ENCODE measurements at places on chromosomes 6 and 20.

DNA sequence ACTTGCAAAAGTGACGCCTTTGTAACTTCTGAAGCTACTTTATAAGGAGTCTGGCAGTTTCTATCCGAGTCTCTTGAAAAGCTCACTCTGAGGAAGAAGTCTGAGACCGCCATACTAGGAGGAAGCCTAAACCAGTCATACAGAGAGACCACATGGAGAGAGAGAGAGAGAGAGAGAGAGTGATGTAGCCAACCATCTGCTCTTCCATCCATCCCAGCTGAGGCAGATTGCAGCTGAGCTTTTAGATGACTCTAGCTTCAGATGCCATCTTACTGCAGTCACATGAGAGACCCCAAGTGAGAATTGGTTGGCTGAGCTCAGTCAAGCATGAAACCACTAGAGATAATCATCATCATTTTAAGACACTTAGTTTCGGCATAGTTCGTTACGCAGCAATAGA lies 15.0 kb upstream of the DTNBP1 start:
- DNase-seq = no peak

DNA sequence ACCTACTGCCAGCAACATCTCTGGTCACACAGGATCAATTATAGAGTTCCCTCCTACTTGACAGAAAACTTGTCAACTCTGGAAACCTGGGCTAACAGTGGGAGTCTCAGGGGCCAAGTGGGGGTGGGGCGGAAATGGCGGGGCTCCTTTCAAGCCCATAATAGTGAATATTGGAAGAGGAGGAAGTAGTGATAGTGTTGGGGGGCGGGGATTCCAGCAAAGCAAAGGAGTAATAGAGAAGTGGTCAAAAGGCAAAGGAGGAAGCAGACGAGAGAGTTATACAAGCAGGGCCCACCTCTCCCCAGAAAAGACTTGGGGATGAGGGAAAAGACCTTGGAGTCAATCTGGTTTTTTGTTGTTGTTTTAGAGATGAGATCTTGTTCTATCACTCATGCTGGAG lies 2.1 kb downstream of the DEF6 start:
- DNase-seq = no peak

- no peak for DNase-seq
These were observed 14.6 kb downstream of the TJAP1 start for GRCh38 chr6:43491750-43492661.

- DNase-seq = no peak
These were observed 52.2 kb downstream of the JARID2 start for GRCh38 chr6:15297895-15298590.

DNA sequence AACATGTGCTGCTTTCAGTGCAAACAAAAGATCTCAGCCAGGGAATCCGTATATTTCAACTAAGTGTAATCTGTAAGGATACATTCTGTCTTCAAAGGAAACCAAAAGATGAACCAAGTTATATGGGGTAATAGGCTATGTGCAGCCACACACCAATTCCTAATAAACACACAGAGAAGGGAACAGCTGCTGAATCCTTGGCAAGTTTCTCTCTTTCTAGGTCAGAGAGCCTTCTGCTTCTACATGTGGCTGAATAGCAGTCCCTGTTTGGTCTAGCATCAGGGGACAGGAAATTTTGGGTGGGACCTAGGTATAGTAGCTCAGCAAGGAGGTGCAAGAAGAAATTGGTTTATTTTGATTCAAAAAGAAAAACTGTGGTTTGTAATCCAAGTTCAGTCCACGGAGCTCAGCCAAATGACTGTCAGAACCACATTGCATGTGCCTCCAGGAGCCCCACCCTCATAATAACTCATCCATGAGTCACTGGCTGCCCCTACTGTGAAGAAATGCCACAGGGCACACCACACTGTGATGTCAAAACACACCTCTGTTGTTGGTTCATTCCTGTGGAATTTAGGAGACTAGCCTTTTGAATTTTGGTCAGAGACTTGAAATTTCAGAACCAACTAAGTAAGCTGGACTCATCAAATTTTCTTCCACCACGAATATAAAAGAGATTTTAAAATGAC lies 21.1 kb downstream of the SPTLC3 start:
- DNase-seq = peak; percentile 55

DNA sequence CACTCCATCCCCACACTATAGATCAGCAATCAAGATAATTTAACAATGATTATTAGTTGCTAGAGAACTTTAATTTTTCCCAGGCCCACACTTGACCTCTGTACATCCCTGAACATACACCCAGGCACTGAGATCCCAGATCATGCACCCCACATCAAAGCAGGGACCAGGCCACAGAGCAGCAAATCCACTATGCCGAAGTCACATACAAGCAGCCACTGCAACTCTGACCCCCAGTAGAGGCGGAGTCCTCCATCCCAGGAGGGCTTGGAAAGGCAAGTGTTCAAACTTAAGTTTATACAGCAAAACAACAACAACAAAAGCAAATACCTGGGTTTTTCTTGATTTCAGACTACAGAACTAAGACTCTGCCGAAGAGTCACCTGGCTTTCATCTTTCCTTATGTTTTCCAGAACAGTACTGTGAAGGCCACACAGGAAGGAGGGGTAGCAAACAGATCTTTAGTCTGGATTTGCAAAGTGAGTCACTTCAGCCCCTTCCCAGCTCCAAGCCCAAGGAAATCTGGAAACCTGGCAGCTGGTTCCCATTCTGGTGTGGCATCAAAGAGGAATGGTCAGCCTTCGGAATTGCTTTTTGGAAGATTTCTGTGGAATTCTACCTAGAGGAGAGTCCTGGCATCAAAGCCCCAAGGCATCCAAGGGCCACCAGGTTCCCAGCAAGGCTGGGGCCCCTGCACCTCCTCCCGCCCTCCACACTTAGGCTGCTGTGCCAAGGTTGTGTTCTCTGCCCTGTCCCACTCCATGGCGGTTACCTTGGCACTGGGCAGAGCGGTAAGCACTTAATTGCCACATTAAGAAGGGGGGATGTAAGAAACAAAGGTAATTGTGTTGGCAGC lies 7.3 kb downstream of the JAG1 start:
- no peak for DNase-seq

DNA sequence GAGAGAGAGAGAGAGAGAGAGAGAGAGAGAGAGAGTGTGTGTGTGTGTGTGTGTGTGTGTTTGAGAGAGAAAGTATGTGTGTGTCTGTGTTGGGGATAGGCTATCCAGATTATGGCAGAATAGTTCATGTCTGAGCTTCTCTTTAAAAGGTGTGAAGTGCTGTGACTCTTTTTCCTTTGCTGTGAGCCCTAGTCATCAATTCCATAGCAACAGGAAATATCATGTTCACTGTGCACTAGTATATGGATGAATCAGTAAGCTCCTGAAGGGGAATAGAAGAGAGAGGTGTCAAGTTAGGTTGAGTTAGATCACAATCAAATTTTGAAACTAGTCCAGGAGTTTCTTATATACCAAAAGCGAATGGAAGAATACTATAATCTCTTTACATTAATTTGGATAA lies 318.7 kb downstream of the RFPL4B start:
- DNase-seq = peak; percentile 21

GRCh38 chr6:149271348-149272340 lies 45.9 kb upstream of the TAB2 start:
- no peak for DNase-seq

GRCh38 chr6:35722121-35722761 lies 14.6 kb upstream of the ARMC12 start:
- DNase-seq = no peak

- DNase-seq = no peak
These were observed 310.3 kb downstream of the CLVS2 start for GRCh38 chr6:123306334-123306733.
